CD4-positive, alpha-beta T cell treated with Interferon gamma for 1 hour (primary cell): ENCODE measurements at places on chromosomes 6 and 20.

DNA sequence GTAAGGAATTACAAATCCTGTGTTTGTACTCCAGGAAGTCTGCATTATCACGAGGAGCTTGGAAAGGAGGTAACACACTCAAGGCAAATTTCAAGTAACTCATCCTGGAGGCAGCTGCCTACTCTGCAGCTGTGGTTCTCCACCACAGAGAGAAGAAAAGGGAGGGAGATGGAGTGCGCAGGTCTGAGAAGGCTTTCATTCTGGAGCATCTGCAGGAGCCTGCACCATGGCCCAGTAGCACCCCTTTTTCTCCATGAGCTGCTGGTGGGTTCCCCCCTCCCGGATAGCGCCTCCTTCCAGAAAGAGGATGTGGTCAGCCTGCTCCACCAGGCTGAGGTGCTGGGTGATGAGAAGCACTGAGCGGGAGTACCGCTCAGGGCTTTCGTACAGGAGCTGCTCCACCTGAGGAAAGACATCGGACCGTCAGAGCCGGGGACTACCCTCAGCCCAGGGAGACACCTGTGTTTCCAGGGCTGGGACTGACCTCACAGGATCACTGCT, 1.6 kb upstream of the PSMB8 start:
- peak; percentile 70 for DNase-seq

DNA sequence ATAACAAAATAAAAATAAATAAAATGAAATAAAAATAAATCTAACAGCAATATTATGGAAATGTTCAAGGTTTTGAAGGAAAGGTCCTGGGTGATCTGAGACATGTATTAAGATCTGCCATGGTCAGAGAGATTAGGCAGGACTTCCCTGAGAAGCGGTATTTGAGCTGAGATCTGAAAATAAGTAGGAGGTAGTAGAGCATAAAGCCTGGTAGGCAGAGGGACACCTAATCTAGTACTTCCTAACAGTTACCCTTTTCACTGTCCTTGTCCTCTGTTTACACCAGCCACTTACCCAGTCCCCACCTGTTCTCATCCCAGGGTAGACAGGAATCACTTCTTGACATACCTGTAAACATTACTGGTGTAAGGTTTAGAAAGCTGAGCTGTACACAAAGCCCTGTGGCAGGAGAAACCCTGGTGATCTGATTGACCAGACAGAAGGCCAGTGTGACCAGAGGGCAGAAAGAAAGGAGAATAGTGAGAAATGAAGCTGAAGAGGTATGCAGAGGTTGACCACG, 8.3 kb upstream of the ZNF318 start:
- no peak for DNase-seq

GRCh38 chr6:28948782-28949486, 25.1 kb upstream of the TRIM27 start:
- DNase-seq = no peak

- DNase-seq = no peak
These were observed 656.6 kb downstream of the KIF16B start for GRCh38 chr20:15916623-15917022.

- DNase-seq = no peak
These were observed 2.2 kb downstream of the HSPA1B start for GRCh38 chr6:31829633-31830283.

DNA sequence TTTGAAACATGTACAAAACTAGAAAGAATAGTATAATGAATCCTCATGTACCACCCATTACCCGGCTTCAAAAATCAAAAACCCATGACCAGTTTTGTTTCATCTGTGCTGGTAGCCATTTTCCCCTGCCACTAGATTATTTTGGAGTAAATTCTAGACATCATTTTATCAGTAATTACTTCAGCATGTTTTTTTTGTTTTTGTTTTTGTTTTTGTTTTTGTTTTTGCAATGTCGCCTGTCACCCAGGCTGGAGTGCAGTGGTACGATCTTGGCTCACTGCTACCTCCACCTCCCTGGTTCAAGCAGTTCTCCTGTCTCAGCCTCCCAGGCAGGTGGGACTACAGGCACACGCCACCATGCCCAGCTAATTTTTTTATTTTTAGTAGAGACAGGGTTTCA, 8.0 kb upstream of the PKIG start:
- DNase-seq = no peak

GRCh38 chr6:105431226-105431625, 28.3 kb upstream of the PREP start:
- no peak for DNase-seq

DNA sequence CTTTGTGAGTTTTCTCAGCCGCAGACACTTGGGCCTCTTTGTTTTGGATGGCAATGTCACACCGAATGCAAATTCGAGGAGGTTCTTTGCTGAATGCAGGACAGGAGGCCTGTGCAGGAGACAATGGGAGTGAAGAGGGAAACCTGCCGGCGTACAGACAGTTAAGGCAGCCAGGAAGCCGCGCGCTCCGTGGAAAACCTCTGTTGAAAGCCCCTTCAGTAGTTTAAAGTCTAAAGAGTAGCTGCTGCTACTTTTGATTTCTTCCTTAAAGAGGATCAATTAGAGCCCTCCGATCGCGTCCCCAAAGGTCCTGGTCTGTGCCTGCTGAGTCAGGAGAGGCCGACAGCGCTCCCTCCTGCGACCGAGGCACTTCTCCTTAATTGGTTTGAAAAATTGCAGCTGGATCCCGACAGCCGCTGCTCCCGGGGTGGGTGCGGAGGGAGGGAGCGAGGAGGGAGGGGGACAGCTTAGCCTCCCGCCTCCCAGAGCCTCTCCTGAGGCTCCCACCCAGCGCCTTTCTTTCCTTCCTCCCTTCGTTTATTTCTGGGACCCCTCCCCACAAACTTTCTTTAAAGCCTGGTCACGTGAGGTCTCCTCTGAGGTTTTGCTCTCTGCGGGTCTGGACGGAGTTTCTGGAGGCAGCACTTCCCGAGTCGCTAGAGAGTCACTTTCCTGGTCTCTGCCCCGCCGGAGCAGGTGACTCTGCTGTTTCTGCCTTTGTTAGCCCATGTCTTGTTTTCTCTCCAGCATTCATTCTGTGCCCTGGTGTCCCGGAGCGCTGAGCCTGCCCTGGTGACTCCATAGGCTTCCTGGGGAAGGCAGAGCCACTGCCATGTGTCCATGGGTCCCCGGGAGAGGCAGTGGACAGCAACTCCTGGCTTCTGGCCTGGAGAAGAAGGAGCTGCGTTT, 22.3 kb upstream of the RPP40 start:
- DNase-seq = no peak

GRCh38 chr20:20202768-20203167, 150.4 kb downstream of the CFAP61 start:
- DNase-seq = no peak

DNA sequence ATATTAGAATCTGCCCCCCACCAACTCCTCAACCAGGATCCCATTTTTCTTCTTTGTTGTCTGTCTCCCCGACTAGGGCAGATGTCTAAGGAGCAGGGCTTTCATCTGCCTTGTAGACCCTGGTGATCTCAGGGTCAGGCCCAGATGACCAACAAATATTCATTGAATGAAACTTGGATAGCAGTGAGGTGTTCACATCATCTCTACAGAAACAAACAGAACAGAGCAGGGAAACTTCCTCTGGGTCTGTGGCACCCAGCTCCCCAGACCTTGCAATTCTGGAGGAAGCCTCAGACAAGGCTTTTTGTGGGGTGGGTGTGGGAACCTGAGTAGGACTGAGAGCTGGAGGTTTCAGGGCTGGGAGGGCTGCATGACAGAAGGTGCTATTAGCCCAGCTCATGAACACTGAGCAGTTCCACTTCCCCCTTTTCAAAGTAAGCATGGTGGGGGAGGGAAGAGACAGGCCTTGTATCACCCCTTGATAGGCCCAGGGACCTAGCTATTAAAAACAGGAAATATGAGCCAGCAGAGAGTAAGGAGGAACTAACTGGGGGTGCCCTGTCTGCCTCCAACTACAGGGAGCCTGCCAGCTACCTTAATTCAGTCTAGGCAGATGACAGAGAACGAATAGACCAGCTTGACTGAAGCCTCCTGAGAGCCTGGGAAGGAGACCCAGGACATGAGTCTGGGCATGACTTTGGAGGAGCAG, 37.3 kb upstream of the TOP1 start:
- DNase-seq = peak; percentile 79

GRCh38 chr6:161066511-161066910, 74.9 kb downstream of the MAP3K4 start:
- no peak for DNase-seq

- DNase-seq = no peak
These were observed 57.7 kb downstream of the RNF217 start for GRCh38 chr6:125019918-125020317.

GRCh38 chr20:24970030-24970553, 21.0 kb downstream of the CST7 start:
- DNase-seq = no peak

DNA sequence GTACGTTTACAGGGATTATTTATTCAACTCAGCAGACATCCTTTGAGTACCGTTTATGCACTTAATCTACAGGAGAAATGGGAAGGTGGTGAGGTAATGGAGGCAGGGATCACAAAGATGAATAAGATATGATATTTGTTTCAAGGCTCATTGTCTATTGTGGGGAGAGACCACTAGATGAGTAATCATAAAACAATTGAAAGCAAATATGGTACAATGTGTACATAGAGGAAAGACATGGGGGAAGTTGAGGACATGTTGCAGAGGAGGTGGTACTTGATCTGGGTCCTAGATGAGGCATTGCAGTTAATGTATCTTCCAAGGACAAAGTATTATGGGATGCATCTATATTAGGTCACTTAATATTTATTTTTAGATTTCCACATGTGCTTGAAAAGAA, 13.7 kb upstream of the CDC5L start:
- no peak for DNase-seq

GRCh38 chr20:47296950-47297349, 59.5 kb downstream of the ZMYND8 start:
- DNase-seq = no peak
